ENCODE measurements at places on chromosomes 6 and 20.

DNA sequence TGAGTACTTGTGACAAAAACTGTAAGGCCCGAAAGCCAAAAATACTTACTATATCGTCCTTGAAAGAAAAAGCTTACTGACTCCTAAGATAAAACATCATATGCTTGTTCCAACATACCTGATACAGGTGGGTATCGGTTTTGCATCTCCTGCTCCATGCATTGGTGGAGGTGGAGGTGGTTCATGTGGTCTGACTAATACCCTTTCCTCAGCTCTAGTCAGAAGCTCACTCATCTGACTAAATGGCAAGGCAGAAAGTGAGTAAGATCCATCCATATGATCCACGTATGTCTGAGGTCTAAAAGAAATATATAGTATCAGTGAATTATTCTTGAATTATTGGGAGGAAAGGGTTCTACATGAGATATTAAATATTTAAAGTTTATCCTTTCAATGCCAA lies 76.2 kb downstream of the WASF1 start:
- DNase-seq: no peak

- no peak for DNase-seq
Observed at GRCh38 chr6:150499882-150500312, 99.8 kb upstream of the PLEKHG1 start.

GRCh38 chr6:32825966-32826365 lies 9.2 kb upstream of the HLA-DOB start:
- DNase-seq: no peak

DNA sequence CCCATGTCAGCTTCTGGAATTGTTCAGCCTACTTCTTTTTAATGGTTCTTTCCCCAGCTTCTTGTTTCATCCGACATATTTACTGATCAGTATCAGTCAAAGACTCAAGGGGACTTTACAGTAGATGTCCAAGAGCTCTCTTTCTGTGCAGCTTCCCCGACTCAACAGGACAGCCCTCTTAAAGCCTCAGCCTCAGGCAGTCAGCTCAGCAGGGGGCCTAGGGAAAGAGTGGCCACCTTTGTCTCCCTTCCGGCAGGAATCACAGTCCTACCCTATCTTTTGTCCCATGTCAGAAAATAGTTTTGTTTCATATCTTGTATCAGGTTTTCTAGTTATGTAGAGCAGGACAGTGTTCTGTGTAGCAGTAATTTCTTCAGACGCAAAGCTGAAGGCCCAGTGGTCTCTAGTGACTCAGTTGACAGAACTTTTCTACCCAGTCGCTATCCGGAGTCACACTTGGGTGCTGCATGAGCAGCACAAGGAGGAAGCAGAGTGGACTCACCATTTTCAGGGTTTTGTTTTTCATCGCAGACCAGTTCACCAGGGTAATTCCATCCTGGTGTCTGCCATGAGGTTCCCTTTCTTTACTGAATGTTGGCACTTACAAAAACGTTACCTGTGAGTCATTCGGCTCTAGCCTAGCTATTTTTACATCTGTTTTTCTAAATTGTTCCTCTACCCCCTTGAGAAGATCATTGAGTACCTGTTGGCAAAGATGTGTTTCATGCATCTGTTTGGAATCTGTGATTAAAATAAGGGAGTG lies 47.7 kb downstream of the SPATA2 start:
- DNase-seq: no peak

- no peak for DNase-seq
Observed at GRCh38 chr6:2102316-2102883, 143.0 kb downstream of the GMDS start.

DNA sequence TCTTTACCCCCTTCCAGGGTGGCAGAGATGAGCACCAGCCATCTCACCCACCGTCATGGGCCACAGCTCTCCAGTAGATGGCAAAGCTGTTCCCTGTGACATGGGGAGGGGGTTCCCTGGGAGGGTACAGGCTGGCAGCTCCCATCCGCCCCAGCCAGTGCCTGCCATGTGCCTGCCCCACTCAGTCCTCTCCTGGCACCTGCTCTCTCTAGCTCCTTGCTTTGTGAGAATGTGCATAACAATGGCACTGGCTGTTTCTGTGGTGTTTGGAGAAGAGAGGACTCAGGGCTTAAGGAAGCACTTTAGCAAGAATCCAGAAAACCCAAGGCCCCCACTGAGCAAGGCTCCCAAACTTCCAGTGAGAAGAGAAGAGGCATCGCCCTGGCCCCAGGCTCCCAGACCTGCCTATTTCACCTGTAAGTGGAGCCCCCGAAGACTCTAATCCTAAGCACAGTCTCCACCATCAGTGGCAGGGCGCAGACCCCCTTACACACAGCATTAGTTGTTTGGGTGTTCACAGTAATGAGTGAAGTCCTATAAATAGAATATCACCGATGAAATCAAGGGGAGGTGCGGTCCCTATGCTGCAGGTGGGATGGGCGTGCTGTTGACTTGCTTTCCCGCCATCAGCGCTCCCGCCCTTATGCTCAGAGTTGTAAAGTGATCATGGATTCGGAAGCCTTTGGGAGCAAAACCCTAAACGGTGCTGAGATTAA lies 110.2 kb downstream of the AGPAT4 start:
- DNase-seq: no peak

DNA sequence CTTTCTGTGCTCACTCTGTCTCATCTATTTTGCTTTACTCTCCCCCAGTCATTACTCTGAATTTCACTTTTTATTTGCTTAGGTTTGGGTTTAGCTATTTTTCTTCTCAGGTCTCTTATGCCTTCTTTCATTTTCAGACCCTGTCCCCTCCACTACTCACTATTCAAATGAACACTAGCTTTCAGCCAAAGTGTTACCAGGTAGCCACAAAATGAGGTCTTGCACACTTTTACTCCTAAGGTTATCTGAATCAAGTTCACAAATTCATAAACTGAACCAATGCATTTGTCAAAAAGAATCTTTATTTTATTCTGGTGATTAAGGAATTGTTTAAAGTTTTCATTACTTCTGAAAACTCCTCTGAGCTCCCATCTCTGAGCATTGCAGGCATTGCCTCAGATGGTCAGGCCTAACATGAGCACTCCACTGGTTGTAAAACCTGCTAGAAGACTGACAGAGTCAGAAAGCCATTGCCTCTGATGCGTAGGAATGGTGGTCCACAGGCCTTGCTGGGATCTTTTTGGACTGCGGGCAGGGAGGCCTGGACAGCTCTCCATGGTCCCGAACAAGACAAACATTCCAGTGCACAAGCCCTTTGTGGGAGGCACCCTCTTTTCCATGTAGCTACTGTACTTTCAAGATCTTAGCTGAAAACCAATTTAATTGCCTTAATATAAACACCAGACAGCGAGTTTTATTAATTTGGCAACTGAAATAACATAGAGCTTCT lies 48.5 kb downstream of the FYN start:
- DNase-seq: no peak

- DNase-seq: no peak
Observed at GRCh38 chr6:157649311-157650260, 173.5 kb upstream of the SNX9 start.

GRCh38 chr20:2899243-2899642 lies 26.0 kb downstream of the PTPRA start:
- DNase-seq: no peak

GRCh38 chr6:111119571-111120329 lies 32.4 kb downstream of the SLC16A10 start:
- no peak for DNase-seq

GRCh38 chr20:10706460-10706811 lies 32.6 kb upstream of the JAG1 start:
- DNase-seq: no peak

DNA sequence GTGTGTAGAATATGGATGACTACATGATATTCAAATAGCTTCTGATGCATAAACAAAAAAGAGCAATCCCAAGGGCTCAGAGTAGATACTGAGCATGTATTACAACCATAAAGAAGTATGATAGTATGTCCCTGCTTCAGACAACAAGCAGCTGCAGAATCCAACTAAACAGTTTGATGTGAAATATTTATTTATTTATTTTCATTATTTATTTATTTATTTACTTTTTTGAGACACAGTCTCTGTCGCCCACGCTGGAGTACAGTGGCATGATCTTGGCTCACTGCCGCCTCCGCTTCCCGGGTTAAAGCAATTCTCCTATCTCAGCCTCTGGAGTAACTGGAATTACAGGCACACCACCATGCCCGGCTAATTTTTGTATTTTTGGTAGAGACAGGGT lies 384.3 kb downstream of the KHDRBS2 start:
- DNase-seq: no peak

DNA sequence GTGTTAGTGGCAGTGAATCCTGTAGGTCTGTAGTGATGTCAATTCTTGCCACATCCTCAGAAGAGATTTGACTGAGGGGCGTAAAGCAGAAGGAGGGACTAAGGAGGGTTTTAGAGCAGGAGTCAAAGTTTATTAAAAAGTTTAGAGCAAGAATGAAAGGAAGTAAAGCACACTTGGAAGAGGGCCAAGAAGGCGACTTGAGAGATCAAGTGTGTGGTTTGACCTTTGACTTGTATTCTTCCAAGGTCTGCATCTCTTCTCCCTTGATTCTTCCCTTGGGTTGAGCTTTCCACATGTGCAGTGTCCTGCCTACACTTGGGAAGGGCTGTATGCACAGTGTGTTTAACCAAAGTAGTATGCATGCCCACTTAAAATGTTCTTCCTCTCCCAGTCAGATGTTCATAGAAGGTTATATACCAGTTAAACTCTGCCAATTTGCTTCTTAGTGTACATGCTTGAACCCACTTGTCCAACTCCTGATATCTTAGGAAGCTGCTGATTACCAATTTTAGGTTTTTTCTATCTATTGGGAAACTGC lies 627.6 kb downstream of the MMUT start:
- DNase-seq: no peak

DNA sequence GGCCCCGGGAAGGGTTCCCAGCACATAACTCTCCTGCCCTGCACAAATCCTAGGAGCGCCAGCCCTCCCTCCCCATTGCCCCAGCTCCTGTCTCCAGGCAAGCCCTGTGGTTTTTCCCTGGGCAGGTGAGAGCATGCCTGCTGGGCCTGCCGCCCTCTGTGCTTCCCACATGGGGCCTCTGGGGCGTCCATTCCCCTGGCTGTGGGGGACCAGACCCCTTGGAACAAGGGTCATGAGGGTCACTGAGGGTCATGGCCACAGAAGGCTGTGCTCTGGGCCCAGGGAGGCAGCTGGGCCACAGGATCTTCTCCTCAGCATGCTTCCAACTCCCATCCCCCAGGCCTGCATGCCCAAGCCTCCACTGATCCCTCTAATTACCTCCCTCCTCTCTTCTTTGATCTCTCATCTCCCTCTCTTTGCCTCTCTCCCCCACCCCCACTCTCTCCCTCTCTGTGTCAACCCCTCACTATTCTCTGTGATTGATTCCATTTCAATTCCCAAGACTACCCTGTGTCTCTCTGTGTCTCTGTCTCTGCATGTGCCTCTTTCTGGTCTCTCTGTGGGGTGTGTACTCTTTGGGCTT lies 6.1 kb downstream of the MDFI start:
- no peak for DNase-seq

DNA sequence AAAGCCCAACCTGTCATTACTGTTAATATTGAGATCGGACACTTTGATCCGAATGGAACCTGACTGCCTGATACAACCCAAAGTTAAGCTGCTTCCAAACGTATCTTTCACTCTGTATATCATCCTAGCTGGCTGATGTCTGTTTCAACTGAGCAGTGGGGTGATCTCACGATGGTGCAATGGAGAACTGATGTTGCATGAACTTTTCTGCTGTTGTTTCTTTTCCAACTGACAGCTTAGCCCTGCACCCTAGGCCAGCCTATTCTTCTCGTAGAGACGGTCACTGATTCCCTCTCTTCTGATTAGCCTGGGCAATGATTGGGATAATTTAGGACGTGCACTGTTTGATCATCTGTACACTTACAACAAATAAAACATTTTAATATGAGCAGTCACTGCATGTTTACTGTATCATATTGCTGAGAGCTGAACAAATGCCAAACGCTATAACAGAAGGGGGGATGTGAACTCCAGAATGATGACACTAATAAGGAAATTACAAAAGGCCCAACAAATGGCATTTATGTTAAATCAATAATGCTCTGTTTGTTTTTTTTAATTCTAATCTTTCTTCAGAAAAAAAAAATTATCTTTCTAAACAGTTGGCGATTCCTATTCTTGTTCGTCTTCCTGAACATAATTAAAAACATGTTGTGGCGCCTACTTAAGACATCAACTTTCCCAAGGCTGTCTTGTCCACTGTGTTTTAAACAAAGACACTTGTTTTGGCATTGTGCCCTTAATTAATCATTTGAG lies 184.8 kb downstream of the ZNF217 start:
- DNase-seq: no peak

DNA sequence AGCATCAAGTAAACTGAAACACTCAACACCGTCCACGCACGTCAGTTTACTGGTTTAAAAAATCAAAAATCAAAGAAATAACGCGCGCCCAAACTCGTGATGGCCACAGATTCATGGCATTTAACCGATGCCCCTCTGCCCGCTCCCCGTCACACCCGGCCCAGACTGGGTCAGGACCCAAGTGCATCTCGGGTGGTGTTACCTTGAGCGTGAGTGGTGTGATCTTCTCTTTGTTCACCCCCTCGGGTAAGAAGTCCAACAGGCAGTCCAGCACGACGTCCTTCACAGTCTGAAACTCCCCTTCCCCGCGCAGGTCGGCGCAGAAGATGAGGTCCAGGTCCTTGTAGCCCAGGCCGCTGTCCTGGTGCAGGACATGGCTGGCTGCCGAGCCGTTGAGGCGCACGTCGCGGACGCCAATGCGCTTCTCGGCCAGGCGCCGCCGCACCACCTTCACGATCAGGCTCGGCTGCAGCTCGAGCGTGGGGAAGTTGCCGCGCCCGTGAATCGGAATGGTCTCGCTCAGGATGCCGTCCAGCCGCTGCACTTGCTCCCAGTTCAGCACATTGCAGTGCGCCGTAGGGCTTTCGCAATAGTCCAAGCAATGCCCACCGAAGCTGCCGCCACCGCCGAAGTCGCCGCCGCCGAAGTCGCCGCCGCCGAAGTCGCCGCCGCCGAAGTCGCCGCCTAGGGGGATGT lies 945 bp downstream of the TENT5A start:
- DNase-seq: no peak

DNA sequence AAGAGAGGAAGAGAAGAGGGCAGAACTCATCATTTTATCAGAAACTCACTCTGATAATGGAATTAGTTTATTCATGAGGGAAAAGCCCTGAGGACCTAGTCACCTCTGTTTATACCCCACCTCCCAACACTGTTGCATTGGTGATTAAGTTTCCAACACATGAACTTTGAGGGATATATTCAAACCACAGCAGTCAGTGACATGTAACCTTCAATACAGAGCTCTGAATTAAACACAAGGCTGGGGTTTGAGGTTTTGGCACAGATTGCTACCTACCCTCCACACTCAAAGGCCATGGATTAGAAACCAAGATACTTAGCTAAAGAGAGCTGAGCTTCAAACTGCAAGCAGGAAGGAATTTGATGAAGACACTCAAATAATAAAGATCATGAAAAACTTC lies 48.5 kb upstream of the MOCS1 start:
- DNase-seq: no peak

GRCh38 chr20:10065154-10065833 lies 30.5 kb downstream of the ANKEF1 start:
- no peak for DNase-seq

- no peak for DNase-seq
Observed at GRCh38 chr20:51733070-51733469, 35.1 kb downstream of the ATP9A start.

DNA sequence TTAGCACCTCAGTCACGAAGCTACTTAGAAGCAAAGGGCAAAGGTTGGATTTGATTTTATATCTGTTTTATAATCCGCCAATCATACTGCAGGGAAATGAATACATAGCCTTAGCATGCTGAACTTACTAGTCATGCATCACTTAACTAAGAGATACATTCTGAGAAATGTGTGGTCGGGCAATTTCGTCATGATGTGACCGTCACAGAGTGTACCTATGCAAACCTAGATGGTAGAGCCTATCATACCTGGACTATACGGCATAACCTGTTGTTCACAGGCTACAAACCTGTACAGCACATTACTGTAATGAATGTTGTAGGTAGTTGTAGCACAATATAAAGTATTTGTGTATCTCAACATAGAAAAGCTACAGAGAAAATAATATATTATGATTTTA lies 345.2 kb upstream of the RGS17 start:
- DNase-seq: no peak
